ENCODE measurements at places on chromosomes 4 and X. TPM values are rescaled to one million over a fixed set of nuclear protein-coding genes. Genes with fewer than 3 reads are reported as not detected.

The FMR1NB gene
- not detected for total RNA-seq

The SH3D19 gene
- 41.2 TPM for total RNA-seq

The ASB12 gene
- not detected for total RNA-seq

The EDNRA gene
- total RNA-seq, result not detected

The LRCH2 gene
- total RNA-seq, result not detected

The ZAR1 gene
- total RNA-seq, result not detected

The TBL1X gene
- total RNA-seq, result 10.4 TPM

The RNF4 gene
- total RNA-seq, result 44.9 TPM

The NSUN7 gene
- total RNA-seq, result 7.3 TPM

The TCEAL4 gene
- total RNA-seq, result 3.2 TPM

The AKAP14 gene
- not detected for total RNA-seq

The PPP4R3C gene
- not detected for total RNA-seq

The XG gene
- total RNA-seq, result not detected

The ALG13 gene
- 62.6 TPM for total RNA-seq

The SHISA3 gene
- total RNA-seq, result not detected

The IL21 gene
- not detected for total RNA-seq

The CLGN gene
- 0.05 TPM for total RNA-seq

Measured in HT-29 (cell line).